NCI-H1417 treated with DMSO at 0.1 percent for 48 hours (cell line): ENCODE measurements at places on chromosomes 12 and 14.
A peak's percentile ranks its signal among the peaks of the same experiment; 100 is the strongest.

- DNase-seq, result no peak
Observed at GRCh38 chr12:3225796-3226180, 148.6 kb downstream of the TSPAN9 start.

DNA sequence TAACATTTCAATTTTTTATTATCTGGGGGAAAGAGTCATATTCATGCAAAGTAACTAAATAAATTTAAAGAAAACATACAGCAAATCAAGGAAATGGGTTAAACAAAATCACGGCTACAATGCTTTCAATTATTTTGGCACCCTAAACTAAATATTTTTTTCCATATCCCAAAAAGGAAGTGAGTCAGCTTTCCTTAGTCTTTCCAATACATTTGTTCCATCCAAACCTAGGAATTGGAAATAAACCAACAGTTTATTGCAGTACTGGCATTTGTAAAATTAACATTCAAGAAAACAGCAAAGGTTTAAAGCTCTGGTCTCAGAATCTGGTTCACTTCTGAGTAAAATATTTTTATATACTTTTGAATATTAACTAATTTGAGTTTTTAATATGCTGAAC lies 89.2 kb downstream of the BCL2L14 start:
- no peak for DNase-seq

GRCh38 chr14:23063601-23064000 lies 6.3 kb upstream of the CDH24 start:
- no peak for DNase-seq

DNA sequence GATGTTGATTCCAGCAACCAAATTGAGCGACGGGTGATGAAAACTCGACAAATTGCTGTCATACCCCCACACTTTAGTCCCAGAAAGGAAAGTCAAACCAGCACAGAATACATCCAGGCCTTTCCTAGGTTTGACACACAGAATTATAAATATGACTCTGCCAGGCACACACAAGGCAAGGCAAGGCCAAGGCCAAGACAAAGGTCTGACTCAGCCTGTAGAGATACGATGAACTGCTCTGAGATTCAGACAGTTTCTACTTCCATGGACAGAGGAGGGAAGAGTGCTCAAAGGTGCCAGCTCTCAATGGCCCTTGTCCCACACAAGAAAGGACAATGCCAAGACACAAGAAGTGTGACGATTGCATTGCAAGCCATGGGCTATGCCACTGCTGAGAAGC lies 880.2 kb upstream of the TMEM132C start:
- DNase-seq, result no peak

DNA sequence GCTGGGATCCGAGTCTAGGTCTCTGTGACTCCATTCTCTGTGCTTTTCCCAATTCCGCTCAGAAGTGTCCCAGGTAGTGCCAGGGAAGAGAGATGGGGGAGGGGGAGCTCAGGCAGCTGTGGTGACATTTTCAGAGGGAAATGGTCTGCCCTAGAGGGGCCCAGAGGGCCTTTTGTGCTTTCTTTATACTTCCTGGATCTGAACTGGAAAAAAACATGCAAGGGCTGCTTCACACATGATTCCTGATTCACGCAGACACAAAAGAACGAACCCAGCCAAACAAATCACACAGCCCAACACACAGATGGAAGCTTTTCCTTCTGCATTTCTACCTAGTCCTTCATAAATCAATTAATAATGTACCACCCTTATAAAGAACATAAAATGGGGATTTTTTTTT lies 26.5 kb downstream of the GPR68 start:
- no peak for DNase-seq

- DNase-seq, result no peak
Observed at GRCh38 chr14:24954037-24954699, 95.8 kb downstream of the STXBP6 start.

DNA sequence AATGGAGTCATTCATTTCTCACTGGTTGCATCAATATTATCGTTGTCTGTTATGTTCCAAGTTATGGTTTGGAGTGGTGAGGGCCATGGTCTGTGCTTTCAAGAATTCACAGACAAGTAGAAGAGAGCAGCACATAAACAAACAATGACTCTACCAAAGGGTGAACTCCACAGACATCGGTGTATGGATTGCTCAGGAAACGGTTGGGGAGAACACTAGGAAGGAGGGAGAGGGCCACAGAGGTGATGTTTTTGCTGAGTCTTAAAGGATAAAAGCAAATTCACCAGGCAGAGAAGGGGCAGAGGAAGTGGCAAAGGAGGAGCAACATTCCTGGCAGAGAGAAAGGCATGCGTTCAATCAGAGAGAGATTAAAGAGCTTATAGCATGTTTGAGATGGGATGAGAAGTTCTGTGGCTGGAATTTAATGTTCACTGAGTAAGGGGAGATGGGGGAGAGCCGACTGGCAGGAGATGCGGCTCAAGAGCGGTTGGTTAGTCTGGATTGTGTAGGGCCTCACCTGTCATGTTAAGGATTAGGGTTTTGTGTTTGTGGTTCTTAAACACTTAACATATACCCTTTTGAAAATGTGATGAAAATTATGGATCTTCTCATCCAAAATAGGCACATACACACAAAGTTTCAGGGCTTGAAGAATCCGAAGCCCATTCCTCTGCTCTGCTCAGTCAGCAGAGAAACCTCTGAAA lies 42.3 kb upstream of the FRMD6 start:
- no peak for DNase-seq

DNA sequence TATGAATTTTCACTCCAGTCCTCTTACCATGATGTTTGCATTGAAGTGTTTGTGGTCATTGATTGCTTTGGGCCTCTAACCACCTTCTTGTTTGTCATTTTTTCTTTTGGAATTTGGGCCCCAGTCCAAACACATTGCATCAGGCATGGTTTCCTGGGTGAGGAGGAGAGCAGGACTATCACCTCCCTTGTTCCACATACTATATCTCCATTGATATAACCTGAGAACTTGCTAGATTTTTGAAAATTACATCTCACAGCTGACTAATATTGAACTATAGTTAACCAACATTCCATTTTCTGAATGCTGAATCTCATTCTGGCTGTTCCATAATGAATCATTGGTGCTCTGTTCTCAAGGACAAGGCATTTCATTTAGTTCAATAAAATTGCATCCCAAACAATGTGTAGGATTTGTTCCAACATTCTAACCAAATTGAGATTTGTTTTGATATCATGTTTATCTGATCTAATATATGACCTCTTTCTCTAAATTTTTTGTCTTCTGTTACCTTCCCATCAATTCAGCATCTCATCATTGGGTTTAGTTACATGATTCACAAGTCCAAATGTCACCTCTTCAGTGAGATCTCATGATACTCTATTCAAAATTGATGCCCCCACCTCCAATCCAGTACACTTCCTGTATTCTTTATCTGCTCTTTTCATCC lies 329.0 kb downstream of the ZFP36L1 start:
- no peak for DNase-seq

GRCh38 chr12:115569345-115570068 lies 708.0 kb downstream of the MED13L start:
- DNase-seq, result no peak

DNA sequence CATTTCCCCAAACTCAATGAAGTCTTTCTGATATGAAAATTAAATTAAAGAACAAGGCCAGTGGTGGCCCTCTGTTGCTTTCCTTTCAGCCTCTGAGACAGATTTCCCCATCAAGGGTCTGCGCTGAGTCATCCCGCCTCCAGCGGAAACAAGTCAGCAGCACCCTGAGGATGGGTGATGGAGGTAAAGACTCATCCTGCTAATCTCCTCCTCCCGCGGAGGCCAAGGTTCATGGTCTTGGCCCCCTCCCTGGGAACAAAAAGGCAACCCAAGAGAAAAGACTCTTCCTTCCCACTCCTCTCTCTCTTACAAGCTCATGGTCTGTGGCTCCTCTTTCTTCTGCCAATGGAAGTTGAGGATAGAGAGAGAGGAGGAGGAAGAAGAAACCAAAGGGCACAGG lies 9.0 kb upstream of the NUMB start:
- DNase-seq, result no peak

DNA sequence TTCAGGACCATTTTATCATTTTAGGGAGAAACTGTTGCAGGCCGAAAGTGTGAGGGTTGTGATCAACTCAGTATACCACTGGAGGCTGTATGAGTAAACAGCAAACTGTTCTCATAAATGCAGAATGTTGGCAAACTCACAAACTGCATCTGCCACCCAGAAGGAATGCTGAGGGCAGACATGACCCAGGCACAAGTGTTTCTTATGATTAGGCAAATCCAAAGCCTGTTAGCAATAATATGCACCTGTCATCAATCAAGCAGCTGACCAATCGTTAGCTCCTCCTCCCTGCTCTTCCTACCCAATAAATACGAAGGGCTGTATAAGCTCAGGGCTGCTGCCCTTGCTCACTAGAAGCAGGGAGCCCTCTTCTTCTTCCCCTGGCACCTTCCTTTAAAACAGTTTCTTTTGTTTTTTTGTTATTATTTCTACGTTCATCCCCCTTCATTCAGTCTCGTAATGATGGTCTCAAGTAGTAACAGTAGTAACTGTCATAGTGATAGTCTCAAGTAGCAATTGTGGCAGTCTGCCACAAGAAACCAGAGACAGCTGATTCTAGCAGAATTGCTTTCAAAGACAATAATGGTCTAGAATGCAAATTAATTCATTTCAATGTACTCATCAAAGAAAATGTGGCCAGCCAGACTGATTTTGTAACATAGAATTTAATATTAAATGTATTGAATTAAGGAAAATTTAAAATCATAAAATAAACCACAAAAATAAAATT lies 15.2 kb upstream of the CCDC175 start:
- no peak for DNase-seq

- DNase-seq, result no peak
Observed at GRCh38 chr12:9127936-9128663, 12.4 kb upstream of the A2M start.

DNA sequence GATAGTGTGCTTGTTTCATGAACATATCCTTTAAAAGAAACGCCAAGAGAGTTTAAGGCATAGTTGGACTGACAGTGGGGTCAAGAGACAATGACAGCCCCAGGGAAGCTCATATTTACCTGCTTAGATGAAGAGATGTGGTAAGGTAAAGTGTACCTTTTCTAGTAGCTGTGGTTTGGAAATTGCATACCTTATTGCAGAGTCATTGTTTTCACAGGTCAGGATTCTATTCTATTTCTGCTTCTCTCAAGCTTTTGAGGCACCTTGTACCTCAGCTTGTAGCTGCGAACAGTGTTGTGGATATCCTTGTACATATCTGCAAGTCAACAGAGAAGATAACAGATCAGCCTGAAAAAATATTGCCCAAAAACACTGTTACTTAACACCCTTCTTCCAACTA lies 47.7 kb downstream of the ATP6V1D start:
- DNase-seq, result no peak

- no peak for DNase-seq
Observed at GRCh38 chr12:6275928-6276887, 34.3 kb upstream of the PLEKHG6 start.

GRCh38 chr12:21894792-21895595 lies 46.2 kb downstream of the ABCC9 start:
- DNase-seq, result no peak

GRCh38 chr12:7935590-7936581 lies at the start of gene SLC2A3:
SLC2A3 (minus strand) TSS chr12:7936187; CDS start chr12:7936034, 153 bp downstream.
- no peak for DNase-seq

DNA sequence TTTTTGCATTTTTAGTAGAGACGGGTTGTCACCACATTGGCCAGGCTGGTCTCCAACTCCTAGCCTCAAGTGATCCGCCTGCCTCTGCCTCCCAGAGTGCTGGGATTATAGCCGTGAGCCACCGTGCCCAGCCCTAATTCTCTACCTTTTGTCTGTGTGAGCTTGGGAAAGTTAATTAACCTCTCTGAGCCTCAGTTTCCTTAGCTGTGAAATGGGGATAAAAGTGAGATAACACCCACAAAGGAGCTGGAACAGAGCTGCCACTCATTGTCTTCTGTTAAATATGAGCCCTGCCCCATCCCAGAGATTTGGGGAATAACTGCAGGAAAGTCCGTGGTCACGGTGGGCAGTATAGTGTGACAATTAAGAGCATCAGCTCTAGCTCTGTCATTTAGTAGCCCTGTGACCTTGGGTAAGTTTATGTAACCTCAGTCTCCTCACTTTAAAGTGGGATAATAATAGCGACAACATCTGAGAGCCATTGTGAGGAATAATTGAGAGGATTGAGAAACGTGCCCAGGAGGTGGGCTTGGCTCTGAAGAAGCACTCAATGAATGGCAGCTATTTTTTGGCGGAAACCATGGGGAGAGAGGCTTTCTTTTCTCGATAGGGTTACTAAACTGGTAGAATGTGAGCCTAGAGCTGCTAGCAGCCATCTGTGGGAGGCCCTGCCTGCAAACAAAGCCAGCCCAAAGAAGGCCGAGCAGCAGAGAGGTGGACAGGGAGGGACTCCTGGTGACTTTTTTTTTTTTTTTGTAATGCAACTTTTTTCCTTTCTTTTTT lies 60.8 kb upstream of the MED13L start:
- DNase-seq, result no peak

GRCh38 chr12:40224439-40225291 lies at the start of gene LRRK2:
LRRK2 (plus strand) TSS chr12:40224997; CDS start chr12:40225132, 135 bp downstream.
- DNase-seq, result no peak

GRCh38 chr12:107092669-107093416 lies 506 bp downstream of the CRY1 start:
- peak; percentile 52 for DNase-seq

- no peak for DNase-seq
Observed at GRCh38 chr12:86429824-86430223, 173.6 kb upstream of the MGAT4C start.

- DNase-seq, result no peak
Observed at GRCh38 chr14:61444215-61444768, 122.9 kb downstream of the PRKCH start.

DNA sequence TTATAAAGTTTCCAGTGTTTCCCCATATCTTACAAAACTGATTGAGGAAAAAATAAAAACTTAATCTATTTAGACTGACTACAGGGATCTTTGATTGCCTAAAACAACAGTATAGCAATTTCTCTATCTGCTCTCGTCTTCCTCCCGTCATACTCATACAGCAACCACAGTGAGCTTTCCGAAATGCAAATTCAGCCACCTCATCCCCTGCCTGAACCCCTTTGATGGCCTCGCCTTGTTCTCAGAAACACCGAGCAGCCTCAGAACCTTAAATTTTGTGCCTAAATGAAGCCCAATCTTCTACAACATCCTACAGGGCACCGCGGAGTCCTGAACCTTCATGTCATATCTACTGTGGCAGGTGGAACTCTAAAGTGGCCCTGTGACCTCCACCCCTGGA lies 223.7 kb upstream of the TMEM132C start:
- no peak for DNase-seq

GRCh38 chr12:101570047-101570446 lies 24.7 kb upstream of the MYBPC1 start:
- no peak for DNase-seq

GRCh38 chr14:53124786-53125185 lies 28.3 kb downstream of the DDHD1 start:
- no peak for DNase-seq

- no peak for DNase-seq
Observed at GRCh38 chr12:11959117-11959823, 111.5 kb upstream of the BCL2L14 start.
